ENCODE measurements at places on chromosomes 16 and 17.

DNA sequence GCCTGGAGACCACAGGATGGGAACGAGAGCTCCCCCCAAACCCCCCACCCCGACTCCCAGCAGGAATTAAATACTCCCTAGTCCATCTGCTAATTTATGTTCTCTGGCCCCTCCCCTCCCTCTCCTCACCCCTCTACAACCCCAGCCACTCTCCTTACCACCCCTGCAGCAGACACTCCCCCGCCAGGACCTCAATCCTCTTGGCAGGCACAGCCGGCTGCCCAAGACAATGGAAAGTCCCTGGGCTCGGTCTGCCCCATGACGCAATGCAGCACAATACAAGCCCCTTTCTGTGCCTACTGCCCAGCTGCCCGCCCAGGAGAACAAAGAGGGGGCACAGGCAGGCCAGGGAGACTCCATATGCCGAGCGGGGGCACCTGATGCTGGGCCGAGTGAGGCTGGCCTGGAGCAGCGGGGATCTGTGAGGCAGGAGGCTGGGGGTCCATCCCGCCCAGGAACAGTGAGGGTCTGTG lies 30.3 kb upstream of the CDC42EP4 start:
- peak; percentile 85 for DNase-seq

DNA sequence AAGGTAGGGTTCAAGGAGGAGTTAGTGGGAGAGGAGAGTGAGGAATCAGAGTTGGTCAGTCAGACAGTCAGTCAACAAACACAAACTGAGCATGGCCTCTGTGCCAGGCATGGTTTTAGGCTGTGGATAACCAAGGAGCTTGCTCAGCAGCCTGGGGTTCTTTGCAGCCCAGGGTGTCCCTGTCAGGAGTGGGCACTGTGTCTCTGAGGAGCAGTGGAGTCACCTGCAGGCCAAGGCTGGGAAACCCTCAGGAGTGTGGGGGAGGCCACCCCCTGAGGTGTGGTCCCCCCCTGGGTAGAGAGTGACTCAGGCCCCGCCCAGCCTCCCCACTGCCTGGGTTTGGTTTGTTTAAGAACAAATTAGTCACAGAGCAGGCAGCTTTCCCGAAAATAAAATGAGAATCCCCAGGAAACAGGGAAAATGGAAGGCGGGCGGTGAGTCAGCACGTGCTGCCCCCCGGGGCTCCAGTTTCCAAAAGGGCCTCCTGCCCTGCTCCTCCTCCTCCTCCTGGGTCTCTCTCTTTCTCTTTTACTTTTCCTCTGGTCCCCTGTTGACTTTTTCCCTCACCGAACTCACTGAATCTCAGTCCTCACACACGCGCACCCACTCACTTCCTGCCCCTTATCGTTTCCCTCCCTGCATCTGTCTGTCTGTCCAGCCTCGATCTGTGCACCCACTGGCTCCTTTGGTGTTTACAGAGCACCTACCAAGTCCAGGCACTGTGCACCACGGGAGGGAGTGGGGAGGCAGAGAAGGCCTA lies 44.3 kb downstream of the SOCS3 start:
- DNase-seq, result no peak

DNA sequence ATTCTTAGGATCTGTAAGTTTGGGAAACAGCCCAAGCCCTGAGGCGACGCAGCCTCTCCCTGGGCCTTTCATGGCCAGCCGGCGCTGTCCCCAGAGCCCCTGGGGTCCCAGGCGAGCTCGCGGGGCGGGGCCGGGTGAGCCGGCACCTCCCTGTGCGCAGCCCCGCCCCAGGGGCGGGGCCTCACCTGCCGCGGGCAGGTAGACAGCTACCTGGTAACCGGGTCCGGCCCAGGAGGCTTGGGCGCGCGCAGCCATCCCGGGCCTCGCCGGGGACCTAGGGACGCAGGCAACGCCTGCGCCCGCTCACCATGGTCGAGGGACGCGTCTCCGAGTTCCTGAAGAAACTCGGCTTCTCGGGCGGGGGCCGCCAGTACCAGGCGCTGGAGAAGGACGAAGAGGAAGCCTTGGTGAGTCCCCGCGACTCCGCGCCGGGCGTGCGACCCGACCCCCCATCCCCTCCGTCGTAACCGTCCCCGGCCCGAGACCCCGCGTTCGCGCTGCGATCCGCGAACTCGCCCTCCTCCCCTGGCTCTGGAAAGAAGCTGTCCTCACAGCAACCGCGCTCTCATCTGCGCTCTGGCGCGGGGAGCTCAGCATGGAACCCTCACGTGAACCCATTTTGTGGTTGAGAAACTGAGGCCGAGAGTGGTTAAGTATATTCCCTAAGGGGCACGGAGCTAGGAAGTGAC lies at the start of gene ATP2C2:
Gene ATP2C2, plus strand, starts transcription at position 231 of the 689 bp plus-strand sequence. Its CDS starts 78 bp downstream, at position 309.
- DNase-seq, result no peak

DNA sequence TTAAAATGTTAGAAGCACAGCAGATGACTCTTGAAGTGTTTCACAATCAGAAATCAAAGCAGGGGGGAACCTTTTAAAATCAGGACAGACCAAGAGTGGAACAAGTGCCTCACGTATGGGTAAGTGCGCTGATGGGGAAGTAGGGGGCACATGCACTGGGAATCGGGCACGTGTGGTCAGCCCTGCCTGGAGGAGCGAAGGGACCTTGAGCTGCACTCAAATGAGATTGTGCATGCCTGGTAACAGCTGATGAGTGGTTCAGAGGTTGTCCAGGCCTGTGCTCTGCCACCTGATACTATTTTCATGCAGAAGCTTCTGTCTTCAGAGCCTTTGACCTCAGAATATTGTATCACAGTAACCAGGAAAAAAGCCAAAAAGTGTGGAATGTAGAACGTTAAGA lies 13.7 kb upstream of the XYLT2 start:
- DNase-seq, result no peak

- DNase-seq, result no peak
Measured at GRCh38 chr16:8931859-8932258, 31.8 kb downstream of the USP7 start.

Measured in NCI-H1092 treated with DMSO at 0.1 percent for 48 hours (cell line).